Fibroblast of the aortic adventitia (primary cell): ENCODE measurements at places on chromosomes 4 and X. TPM values are rescaled to one million over a fixed set of nuclear protein-coding genes. Genes with fewer than 3 reads are reported as not detected.

- no peak for DNase-seq
Observed at GRCh38 chr4:147794787-147795413, 63.0 kb downstream of the ARHGAP10 start.

The DCAF4L1 gene
- total RNA-seq = 0.09 and 0.25 TPM in 2 replicates

- DNase-seq = no peak
Observed at GRCh38 chr4:108561116-108561515, 59.3 kb upstream of the RPL34 start.

The SPIN4 gene
- total RNA-seq = 3.1 and 13.3 TPM in 2 replicates

- peak; percentile 11 for DNase-seq
Observed at GRCh38 chr4:14827111-14827510, 175.2 kb upstream of the CPEB2 start.

GRCh38 chrX:1748408-1748807 lies 133.5 kb downstream of the ASMT start:
- DNase-seq = no peak

The SOX3 gene
- total RNA-seq = not detected in 2 replicates

The HSFX3 gene
- not detected in 2 replicates for total RNA-seq

The PDK3 gene
- 2.9 and 6.7 TPM in 2 replicates for total RNA-seq

The NOX1 gene
- not detected in 2 replicates for total RNA-seq

The MAGEA6 gene
- total RNA-seq = not detected in 2 replicates

DNA sequence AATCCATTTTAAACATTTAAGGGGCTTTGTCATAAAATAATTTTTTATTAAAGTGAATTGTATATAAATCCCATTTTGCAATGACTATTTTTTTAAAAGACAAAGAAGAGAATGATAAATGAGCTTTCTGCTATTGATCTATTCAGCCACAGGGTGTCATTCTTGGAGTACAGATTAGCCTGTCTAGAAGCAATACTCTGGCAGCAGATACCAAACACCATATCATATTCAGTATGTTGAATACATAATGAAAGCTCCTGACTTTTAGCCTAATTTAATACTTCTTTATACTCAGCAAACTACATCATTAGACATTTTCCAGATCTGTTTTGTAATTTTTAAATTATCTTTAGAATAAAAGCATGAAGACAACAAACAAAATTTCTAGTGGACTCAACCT lies 496.3 kb downstream of the PDGFC start:
- peak; percentile 82 for DNase-seq

The SATL1 gene
- total RNA-seq = not detected in 2 replicates

The VEGFC gene
- total RNA-seq = 24.7 and 42.9 TPM in 2 replicates

- DNase-seq = peak; percentile 25
Observed at GRCh38 chr4:10020871-10021652, at the start of gene SLC2A9. Gene SLC2A9 (minus strand): TSS chr4:10021497. CDS start chr4:10021429, 68 bp downstream.

The CRMP1 gene
- not detected in 2 replicates for total RNA-seq

The NEIL3 gene
- 3.7 and 20.8 TPM in 2 replicates for total RNA-seq

GRCh38 chrX:129525896-129526295 lies 2.6 kb upstream of the SMARCA1 start:
- no peak for DNase-seq

- no peak for DNase-seq
Observed at GRCh38 chrX:41288641-41289040, 45.3 kb upstream of the DDX3X start.

The IBSP gene
- total RNA-seq = not detected in 2 replicates

- peak; percentile 38 for DNase-seq
Observed at GRCh38 chr4:121070696-121071639, 1.4 kb downstream of the NDNF start.

The DSPP gene
- total RNA-seq = not detected in 2 replicates

The CSAG1 gene
- not detected in 2 replicates for total RNA-seq

- DNase-seq = no peak
Observed at GRCh38 chr4:96126227-96126626, 286.3 kb downstream of the PDHA2 start.

- DNase-seq = no peak
Observed at GRCh38 chr4:148827781-148828180, 385.6 kb upstream of the NR3C2 start.

DNA sequence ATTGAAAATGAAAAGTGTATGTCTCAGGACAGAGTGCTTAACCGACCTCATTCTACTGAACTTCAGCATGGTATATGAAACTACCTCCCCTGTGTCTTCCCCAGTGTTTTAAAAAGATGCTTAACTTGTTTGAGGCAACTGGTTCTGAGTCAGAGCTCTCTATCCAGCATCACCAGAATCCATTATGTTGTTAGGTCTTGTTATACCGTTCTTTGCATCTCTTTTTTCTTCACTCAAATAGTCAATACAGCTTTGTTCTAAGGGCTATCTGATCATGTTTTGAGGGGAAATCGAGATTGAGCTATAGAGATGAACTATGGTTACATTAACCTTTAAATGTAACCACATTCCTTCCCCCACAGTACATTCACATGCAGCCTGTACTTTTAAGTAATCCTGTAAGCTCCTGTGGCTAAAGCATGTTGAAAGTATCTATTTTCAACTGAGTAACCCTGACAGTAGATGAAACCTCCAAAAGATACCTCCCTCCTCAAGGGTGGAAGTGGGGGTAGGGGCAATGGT lies 514.4 kb downstream of the RPA4 start:
- DNase-seq = no peak

The FAM47C gene
- total RNA-seq = not detected in 2 replicates

The NR3C2 gene
- 2.4 and 4.7 TPM in 2 replicates for total RNA-seq

- DNase-seq = no peak
Observed at GRCh38 chr4:10023806-10024205, 2.5 kb upstream of the SLC2A9 start.

The RTL9 gene
- 1.5 TPM in 1 of 2 replicates, not detected in the other for total RNA-seq

DNA sequence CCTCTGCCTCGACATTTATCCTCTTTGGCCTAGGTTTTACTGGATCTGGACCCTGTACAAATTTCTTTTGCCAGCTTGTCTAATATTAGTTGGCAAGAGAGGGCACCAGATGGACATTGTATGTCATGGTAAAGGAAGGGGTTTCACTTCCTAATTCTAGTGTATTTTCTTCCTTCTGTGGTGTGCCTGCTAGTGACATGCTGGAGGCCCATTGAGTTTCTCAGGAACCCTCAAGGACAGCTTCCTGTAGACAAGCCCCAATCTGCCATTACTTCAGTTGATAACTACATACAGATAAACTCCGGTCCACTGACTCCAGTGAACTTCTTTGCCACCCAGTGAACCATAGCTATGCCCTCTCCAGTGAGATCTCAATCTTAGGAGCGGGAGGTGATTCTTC lies 116.9 kb downstream of the STPG2 start:
- DNase-seq = no peak

- peak; percentile 9 for DNase-seq
Observed at GRCh38 chr4:159103384-159103990, 608 bp downstream of the RAPGEF2 start.

GRCh38 chr4:173345648-173346047 lies 11.5 kb upstream of the HMGB2 start:
- DNase-seq = no peak

- DNase-seq = peak; percentile 16
Observed at GRCh38 chrX:31165241-31166035, 93.6 kb upstream of the FTHL17 start.

The FDCSP gene
- total RNA-seq = not detected in 2 replicates

The ADH7 gene
- total RNA-seq = 0.09 TPM in 1 of 2 replicates, not detected in the other

The ZMAT1 gene
- total RNA-seq = 0.08 and 0.18 TPM in 2 replicates

- peak; percentile 23 for DNase-seq
Observed at GRCh38 chr4:82423245-82424054, 6.8 kb downstream of the HNRNPDL start.

DNA sequence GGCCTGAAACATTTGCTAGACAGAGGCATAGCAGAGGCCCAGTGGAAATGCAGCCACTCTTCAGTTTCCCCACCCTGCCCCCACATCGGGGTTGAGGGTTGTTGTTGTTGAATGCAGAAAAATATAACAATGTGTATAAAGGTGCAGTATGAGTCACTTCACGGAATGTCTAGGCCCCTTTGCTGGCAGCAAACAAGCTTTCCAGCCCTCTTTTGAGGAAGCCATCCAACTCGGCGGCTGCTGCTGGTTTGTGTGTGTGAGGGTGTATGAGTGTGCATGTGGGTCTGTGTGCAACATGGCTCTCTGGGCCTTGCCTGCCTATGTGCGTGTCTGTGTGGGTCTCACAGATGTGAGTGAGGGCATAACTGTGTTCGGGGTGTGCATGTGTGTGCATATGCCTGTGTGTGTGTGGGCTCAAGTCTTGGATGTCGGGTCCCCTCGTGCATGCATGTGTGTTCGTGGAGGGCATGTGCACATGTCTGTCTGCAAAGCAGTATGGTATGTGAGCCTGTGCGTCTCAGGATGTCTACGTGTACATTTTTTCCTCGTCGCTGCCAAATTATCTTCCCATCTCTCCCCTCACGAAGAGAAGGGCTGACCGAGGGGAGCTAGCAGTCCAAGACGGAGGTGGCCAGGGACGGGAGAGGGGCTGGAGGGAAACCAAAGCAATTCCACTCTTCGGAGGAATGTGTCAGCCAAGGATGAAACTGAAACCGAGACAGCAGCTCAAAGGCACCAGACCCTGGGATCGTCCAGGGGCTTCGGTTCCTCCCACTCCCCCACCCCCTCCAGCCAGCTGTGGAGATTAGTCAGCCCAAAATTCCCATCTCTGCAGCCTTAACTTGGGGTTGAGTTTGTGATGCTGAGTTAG lies 8.4 kb upstream of the ELF4 start:
- peak; percentile 88 for DNase-seq

The PDGFC gene
- 30.5 and 42.8 TPM in 2 replicates for total RNA-seq
